ENCODE measurements at places on chromosomes 5 and 9.

- no peak overlapping the region for H3K27ac ChIP-seq
- no peak for DNase-seq
- H3K4me3 ChIP-seq = no peak overlapping the region
- H3K36me3 ChIP-seq = no peaks in the 10 kb centered on the region
- H3K27me3 ChIP-seq = peaks cover 1% of the 10 kb centered on the region
Measured at GRCh38 chr9:530681-531080, 310.8 kb upstream of the DMRT1 start.

DNA sequence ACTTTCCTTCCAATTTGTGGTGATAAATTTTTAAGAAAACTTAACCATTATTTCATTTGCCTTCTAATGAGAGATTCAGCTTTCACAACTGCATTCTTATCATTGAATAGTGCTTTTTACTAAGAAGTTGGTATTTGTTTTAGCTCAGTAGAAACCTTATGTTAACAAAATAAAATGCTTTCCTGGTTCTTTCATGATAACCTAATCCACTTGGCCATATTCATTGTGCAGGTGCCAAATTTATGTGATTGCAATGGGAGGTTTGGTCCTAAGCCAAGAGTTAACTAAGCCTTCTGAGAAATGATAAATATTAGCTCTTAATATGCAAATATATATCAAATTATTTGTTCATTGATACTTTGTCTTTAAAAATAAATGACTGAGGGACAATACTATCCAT is 141.1 kb upstream of the TLE4 start:
- DNase-seq = no peak
- H3K36me3 ChIP-seq = no peaks in the 10 kb centered on the region
- H3K27me3 ChIP-seq = peaks cover 1% of the 10 kb centered on the region
- no peak overlapping the region for H3K27ac ChIP-seq
- H3K4me3 ChIP-seq = no peak overlapping the region
- no peaks in the 10 kb centered on the region for H3K4me1 ChIP-seq

DNA sequence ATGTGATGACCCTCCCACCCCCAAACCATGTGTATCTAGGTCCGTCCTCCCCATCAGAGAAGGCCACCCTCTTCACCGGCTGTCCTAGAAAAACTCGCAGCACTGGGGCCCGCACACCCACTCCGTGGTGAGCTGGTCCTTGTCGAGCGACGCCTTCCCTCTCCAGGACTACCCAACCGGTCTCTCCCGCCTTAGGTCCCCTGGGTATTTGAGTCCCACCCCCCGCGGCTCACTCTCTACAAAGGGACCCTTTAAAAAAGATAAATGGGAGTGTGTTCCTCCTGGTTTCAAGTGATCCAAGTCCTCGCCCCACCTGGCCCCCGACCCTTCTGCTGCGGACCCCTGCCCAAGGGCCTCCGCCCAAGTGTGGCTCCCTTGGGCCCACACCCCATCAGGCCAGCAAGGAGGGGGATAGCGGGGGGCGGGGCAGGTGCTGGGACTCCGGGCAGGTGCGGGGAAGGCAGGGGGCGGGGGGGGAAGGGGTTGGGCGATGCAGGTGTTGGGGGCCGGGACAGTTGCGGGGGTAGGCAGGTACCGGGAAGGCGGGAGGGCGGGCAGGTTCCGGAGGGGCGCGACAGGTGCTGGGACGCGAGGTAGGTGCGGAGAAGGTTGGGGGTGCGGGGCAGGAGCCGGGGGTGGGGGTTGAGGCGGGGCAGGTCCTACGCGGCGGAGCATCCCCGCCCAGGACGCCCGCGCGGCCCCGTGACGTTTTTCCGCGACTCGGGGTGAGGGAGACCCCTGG is 970 bp upstream of the ARRDC1 start:
- peak overlapping the region; percentile 69 for H3K4me3 ChIP-seq
- H3K4me1 ChIP-seq = peaks cover 4% of the 10 kb centered on the region
- H3K27me3 ChIP-seq = peaks cover 8% of the 10 kb centered on the region
- no peak overlapping the region for H3K27ac ChIP-seq
- no peaks in the 10 kb centered on the region for H3K36me3 ChIP-seq

DNA sequence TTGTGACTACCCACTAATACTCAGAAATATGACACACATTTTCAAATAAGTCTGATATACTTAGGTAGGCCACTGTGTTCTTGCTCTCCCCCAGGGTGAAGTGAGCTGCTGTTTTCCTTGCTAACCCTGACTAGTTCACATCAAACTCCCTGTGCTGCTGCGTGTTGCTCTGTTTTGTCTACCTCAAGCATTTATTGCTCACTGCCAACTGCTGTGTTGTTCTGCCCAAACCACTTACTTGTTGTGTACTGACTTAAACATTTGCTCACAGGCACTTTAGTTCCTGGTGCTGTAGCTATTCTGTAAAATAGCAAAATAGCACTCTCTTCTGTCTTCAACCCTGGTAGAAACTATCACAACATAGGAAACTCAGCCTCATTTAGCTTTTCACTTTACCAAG is 255.7 kb downstream of the HCN1 start:
- H3K36me3 ChIP-seq = no peaks in the 10 kb centered on the region
- H3K27me3 ChIP-seq = no peaks in the 10 kb centered on the region
- no peak for DNase-seq
- no peak overlapping the region for H3K4me3 ChIP-seq
- H3K4me1 ChIP-seq = no peaks in the 10 kb centered on the region

GRCh38 chr9:82021198-82021597 is 32.6 kb downstream of the SPATA31D1 start:
- H3K27me3 ChIP-seq = no peaks in the 10 kb centered on the region
- no peak overlapping the region for H3K4me3 ChIP-seq
- no peaks in the 10 kb centered on the region for H3K36me3 ChIP-seq
- H3K27ac ChIP-seq = no peak overlapping the region

DNA sequence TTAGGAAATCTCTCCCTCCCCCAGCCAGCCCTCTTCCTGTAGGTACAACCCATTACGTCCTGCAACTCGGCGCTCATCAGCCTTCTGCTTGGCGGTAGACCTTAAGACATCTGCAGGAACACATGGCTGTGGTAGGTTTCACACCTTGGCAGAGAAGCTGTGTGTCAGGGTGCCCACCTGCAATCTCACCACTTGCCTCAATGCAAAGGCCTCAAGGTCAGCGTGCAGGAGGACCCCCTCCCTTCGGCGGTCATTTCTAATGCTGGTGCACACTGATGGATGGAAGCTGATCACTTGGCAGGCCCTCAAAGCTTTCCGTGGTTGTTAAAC is 67.3 kb downstream of the CRB2 start:
- H3K27me3 ChIP-seq = peaks cover 15% of the 10 kb centered on the region
- DNase-seq = no peak
- H3K4me1 ChIP-seq = peaks cover 5% of the 10 kb centered on the region
- no peak overlapping the region for H3K4me3 ChIP-seq
- peaks cover 14% of the 10 kb centered on the region for H3K36me3 ChIP-seq
- H3K27ac ChIP-seq = no peak overlapping the region

- DNase-seq = no peak
- no peaks in the 10 kb centered on the region for H3K36me3 ChIP-seq
- H3K4me3 ChIP-seq = no peak overlapping the region
- no peak overlapping the region for H3K27ac ChIP-seq
- H3K4me1 ChIP-seq = no peaks in the 10 kb centered on the region
- no peaks in the 10 kb centered on the region for H3K27me3 ChIP-seq
Measured at GRCh38 chr9:27565696-27566095, 7.6 kb downstream of the C9orf72 start.

DNA sequence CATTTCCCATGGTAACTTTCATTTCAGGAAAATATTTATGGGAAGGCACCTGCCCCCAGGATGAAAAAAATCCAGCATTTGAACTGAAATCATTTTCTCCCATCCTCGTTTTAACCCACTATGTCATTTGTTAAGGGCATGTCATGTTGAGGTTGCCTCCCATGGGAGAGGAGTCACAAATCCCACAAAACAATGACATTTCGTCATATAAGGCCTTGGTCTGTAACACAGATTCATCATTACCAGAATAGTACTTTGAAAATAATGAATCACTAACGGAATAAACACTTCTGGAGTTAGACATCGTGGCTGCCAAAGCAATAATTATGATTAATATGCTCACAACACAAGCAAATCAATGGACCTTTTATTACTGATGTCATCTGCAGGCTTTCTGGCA is 274.1 kb downstream of the NDUFS4 start:
- H3K27ac ChIP-seq = no peak overlapping the region
- H3K4me3 ChIP-seq = no peak overlapping the region
- DNase-seq = no peak
- H3K27me3 ChIP-seq = no peaks in the 10 kb centered on the region
- H3K4me1 ChIP-seq = no peaks in the 10 kb centered on the region
- H3K36me3 ChIP-seq = no peaks in the 10 kb centered on the region

GRCh38 chr9:104745852-104746251 is 1.6 kb upstream of the NIPSNAP3A start:
- peak overlapping the region; percentile 73 for H3K27ac ChIP-seq
- H3K36me3 ChIP-seq = no peaks in the 10 kb centered on the region
- H3K4me3 ChIP-seq = no peak overlapping the region
- peaks cover 4% of the 10 kb centered on the region for H3K27me3 ChIP-seq
- peaks cover 24% of the 10 kb centered on the region for H3K4me1 ChIP-seq
- no peak for DNase-seq

Measured in endothelial cell (in vitro differentiated cells).